Fibroblast of skin of abdomen (primary cell): ENCODE measurements at places on chromosomes 3 and 15.
A peak's percentile ranks its signal among the peaks of the same experiment; 100 is the strongest.

DNA sequence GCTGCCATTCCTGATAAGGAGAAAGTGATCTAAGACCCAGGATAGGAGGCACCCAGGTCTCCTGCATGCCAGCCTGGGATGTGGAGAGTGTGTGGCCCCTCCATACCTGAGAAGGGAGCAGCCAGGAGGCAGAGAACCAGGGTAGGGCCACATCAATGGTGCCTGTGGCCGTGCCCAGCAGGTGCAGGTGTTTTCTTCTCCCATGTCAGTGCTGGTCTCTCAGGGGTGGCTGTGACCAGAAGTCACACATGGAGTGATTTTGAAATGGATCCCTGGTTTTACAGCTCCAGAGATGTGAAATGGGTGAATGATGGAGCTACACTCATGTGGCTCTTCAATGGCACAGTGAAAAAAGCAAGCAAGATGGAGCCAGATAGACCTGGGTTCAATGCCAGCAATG lies 3.3 kb upstream of the ISL2 start:
- DNase-seq, result no peak

DNA sequence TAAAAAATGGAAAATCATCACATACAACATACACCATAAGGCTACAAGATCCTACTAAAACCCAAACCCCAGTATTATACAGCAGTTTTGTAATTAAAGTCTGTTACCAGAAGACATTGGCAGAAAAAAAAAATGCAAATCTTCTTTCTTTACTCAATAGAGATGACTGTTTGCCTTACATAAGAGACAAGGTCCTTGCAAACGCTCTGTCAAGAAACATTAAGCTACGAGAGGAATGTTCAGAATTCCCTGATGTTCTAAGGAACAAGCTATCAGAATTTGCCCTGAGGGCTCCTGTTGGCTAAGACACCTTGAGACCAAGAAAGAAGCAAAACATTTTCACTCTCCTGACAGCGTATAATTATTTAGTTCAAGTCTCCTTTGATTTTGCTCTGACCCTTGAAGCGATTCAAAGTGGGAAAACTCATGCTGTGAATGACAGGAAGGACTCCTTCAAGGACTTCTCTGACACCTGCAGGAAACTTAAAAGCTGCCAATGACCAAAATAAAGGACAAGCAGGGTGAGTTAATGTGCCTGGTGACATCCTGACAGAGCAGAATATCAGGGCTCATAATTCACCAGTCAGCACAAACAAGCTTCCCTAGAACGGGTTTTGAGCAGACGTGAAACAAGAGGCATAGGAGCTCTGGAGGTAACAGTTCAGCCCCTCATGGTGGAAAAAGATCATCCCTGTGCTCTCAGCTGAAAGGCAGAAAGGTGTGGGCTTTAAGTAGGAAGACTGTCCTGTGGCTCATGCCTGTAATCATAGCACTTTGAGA lies 2.5 kb downstream of the SCAMP2 start:
- DNase-seq, result no peak

- DNase-seq, result no peak
These were observed 41.6 kb downstream of the ISG20 start for GRCh38 chr15:88680241-88681001.

GRCh38 chr15:64792282-64792681 lies 16.9 kb upstream of the RBPMS2 start:
- no peak for DNase-seq

GRCh38 chr15:82999905-83000671 lies 11.4 kb downstream of the C15orf40 start:
- DNase-seq, result peak; percentile 56

- peak; percentile 84 for DNase-seq
These were observed 8.2 kb downstream of the SLC6A6 start for GRCh38 chr3:14410503-14411165.

DNA sequence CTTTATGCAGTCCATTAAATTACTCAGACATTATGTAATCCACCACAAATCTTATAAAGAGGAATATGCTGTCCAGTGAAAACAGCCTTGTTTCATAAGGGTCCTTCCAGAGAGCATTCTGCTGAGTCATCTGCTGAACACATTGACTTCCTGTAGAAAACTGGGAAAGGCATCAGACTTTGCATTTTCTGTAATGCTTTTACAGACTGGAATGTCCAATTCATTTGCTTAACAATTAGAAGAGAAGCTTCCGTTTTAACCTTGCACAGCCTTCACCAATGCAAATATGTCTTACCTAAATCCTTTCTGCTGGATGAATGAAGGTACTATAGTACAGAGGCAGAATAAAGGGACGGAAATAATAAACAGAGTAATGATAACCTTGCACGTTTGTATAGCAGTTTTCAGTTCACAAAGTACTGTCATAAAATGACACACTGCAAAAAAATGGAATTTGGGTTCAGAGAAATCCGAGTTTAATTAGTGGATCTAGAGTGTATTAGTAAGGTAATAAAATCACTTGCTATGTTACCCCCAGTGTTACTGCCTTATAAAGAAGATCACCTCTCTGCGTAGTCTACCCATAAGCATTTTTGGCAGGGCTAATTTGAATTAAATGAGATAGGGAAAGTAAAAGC lies 301.5 kb downstream of the PYDC2 start:
- peak; percentile 93 for DNase-seq
